ENCODE measurements at places on chromosomes 1 and 21.

DNA sequence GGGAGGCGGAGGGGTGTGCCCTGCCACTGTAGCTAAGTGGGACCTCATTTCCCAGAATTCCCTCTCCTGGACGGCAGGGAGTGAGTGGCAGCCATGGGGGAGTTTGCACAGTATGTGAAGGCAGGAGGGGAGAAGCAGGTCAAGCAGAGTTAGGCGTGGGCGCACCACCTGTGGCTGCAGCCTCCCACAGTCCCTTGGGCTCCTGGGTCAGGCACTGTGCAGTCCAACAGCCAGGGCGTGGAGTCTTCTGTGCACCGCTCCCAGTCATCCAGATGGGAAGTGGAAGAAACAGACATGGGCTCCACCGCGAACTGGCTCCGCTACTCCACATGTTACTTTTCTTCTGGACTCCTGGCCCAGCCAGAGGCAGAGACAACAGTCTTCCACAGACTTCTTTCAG lies 85.4 kb upstream of the TIAM1 start:
- no peak for DNase-seq

- DNase-seq = no peak
Measured at GRCh38 chr1:228282329-228283042, 74.6 kb downstream of the OBSCN start.

DNA sequence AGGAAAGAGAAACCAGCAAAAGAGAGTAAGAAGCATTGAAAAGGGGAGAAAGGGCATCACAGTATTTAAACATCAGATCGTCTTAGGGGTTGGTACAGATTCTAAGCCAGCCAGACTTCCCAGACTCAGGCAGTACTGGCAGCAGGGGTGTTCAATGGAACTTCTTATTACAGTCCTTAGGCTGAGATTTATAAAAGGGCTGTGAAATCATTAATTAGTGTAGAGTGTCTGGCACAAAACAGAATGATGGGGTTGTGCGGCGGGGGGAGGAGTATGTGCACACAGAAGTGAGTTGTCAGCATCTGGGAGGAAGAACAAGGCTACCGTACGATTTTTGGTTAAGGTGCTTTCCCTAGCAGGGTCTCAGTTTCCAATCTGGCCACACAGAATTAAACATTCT lies 38.2 kb downstream of the ARHGEF11 start:
- DNase-seq = no peak

- DNase-seq = no peak
Measured at GRCh38 chr1:7421471-7422075, 349.5 kb upstream of the VAMP3 start.

DNA sequence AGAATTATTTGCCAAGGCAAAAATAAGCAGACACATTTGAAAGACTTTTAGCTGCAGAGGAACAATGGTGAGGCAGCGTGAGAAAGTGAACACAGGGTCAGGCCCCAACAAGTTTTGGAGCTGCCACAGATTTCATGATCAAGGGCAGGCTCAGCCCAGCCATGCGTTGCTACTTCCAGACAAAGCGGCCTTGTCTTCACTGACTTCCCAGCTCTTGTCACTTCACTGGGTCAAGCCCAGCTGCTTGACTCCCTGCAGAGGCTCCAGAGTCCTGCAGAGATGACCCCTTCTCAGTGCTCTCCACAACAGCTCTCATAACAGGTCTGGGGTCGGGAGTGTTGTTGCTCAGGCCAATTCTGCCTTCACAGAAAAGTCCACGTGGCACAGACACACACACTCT lies 35.8 kb downstream of the HHAT start:
- DNase-seq = no peak

- no peak for DNase-seq
Measured at GRCh38 chr1:67888216-67889106, 55.2 kb upstream of the GNG12 start.

DNA sequence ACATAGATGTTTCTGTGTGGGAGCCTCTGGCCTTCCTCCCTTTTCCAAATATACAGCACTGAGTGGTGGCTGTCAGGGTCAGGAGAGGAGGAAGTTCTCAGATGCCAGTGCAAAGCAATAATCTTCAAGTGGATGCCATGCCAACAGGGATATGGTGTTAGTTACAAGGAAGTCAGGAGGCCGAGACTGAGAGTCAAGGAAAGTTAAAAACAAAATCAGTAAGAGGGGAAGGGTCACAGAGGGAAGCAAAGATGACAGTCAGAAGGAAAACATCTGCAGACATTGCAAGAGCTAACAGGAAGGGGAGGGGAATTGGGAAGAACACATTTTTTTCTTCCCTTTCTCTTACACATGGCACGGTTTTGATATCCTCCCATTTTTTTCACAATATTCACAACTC lies 691.4 kb downstream of the ADGRL2 start:
- DNase-seq = no peak

DNA sequence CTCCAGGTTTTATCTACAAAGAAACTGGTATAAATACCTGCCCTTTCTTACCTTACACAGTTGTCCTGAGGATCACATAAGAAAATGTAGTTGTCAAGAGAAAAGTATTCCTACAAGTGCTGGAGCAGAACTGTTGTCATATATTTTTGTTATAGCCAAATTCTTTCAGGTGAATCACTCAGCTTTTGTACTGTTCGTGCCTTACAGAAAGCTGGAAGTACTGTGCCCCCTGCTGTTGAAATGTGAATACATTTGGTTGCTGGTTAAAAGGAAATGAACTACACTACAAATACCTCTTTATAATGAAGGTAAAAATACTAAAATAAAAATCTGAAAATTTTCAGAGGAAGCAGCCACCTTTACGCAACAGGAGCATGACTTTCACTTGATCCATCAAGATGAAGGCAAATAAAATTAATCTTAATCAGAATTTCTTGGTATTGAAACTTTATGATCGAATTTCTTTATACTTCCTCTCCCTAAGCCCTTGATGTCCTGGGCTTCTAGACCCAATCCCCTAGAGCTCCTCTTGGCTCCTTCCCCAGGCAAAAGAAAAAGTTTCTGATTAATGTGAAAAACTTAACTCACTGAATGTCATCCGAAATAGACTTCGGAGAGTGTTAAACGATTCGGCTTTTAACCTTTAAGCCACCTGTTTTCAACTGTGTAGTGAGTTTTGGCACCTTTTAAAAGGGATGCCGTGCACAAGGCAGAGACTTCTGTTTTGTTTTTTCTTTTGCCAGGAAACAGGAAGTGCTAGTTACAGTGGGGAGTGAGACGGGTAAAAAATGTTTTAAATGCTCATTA lies 12.5 kb downstream of the CHML start:
- DNase-seq = no peak

DNA sequence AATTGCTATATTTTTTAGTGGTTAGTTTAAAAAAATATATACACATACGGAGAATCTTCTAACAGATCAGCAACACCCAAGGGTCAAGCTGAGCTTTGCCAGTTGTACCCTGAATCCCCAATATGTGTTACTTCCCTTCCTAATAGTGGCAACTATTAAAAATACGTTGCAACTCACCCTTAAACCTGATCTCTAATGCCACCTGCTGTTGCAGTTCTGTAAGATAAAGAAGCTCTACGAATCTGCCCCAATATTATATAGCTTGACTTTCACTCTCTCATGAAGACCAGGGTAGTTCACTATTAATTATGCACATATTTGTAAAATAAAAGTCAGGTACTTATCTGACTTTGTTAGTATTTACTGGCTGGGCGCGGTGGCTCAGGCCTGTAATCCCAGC lies 58.4 kb downstream of the ASH1L start:
- DNase-seq = no peak

GRCh38 chr1:151166505-151166956 lies 587 bp downstream of the SCNM1 start:
- peak; percentile 56 for DNase-seq

- no peak for DNase-seq
Measured at GRCh38 chr1:84254703-84255238, 46.7 kb upstream of the SAMD13 start.

GRCh38 chr1:228267962-228268880 lies 60.4 kb downstream of the OBSCN start:
- no peak for DNase-seq

GRCh38 chr1:81129366-81129765 lies 671.4 kb upstream of the ADGRL2 start:
- DNase-seq = no peak

DNA sequence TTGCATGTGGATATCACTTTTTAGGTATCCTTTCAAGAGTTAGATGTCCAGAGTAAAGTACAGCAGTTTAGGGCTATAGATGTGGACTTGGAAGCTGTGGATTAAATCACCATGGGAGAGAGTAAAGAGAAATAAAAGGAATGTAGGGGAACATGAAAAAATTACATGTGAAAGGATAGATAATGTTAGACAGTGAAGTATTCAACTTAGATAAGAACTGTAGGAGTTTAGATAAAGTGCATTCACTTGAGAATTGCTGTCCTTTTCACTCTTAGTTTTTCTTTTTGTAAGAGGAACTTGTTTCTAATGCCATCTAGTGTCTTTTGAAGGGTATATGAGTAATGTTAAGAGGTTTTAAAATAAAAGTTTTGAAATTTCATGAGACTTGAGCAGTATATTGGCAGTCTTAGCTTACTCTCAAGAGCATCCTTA lies 40.1 kb downstream of the MAST2 start:
- DNase-seq = no peak

DNA sequence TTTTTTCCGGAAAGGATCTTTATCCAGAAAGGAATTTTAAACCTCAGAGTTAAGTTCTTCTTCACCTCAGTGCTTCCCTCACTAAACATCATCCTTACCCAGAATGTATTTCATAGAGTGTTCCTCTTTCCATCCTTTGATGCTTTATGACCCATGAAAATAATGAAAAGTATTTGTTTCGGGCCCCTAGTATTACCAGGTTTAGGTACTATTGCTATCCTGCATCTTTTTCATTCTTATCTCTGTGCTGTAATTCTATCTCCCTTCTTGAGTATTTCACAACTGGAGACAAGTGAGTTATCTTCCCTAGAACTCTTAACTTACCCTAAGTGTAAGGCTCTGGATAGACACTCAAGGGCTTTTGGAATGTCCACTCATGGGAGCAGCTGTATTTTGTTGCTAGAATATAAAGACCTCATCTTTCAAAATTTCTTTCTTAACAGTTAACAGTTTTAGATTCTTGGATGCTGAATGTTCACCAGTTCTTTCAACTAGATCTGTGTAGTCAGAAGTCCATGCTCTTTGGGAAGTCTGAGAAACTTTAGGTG lies 26.2 kb downstream of the UCK2 start:
- DNase-seq = peak; percentile 30

GRCh38 chr1:195714248-195714647 lies 894.0 kb downstream of the KCNT2 start:
- peak; percentile 33 for DNase-seq

DNA sequence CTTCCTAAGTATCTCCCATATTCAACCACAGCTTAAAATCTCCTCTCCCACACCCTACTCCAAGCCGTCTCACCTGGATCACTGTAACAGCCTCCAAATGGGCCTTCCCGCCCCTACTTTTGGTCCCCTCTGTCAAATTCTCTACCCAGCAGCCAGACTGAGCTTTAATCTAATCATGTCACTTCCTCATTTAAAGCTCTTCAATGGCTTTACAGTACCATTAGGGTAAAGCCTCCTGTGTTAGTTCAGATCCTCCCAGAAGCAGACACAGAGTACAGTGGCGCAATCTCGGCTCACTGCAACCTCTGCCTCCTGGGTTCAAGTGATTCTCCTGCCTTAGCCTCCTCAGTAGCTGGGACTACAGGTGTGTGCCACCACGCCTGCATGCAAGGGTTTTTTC lies 46.8 kb upstream of the PSEN2 start:
- DNase-seq = no peak

Data from GM04503 (cell line).